ENCODE measurements at places on chromosomes 7 and 10.
A peak's percentile ranks its signal among the peaks of the same experiment; 100 is the strongest.

- no peak for DNase-seq
These were observed 65.6 kb upstream of the PDGFA start for GRCh38 chr7:585229-585711.

GRCh38 chr7:6460303-6460702 lies 12.5 kb upstream of the DAGLB start:
- DNase-seq, result no peak

- no peak for DNase-seq
These were observed 18.1 kb downstream of the BAZ1B start for GRCh38 chr7:73504017-73504416.

DNA sequence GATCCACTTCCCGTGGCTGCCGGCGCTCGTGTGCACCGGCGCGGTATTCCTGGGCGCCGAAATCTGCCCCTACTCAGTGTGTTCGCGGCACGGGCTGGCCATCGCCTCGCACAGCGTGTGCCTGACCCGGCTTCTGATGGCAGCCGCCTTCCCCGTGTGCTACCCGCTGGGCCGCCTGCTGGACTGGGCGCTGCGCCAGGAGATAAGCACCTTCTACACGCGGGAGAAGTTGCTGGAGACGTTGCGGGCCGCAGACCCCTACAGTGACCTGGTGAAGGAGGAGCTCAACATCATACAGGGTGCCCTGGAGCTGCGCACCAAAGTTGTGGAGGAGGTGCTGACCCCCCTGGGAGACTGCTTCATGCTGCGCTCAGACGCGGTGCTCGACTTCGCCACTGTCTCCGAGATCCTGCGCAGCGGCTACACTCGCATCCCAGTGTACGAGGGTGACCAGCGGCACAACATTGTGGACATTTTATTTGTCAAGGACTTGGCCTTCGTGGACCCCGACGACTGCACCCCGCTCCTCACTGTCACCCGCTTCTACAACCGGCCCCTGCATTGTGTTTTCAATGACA lies 1.3 kb downstream of the CNNM1 start:
- DNase-seq, result no peak

GRCh38 chr10:65891073-65891981 lies 1034.5 kb upstream of the LRRTM3 start:
- no peak for DNase-seq

- no peak for DNase-seq
These were observed 555.2 kb downstream of the REEP3 start for GRCh38 chr10:64076322-64076940.

GRCh38 chr10:71285180-71285545 lies 33.9 kb upstream of the SLC29A3 start:
- no peak for DNase-seq

DNA sequence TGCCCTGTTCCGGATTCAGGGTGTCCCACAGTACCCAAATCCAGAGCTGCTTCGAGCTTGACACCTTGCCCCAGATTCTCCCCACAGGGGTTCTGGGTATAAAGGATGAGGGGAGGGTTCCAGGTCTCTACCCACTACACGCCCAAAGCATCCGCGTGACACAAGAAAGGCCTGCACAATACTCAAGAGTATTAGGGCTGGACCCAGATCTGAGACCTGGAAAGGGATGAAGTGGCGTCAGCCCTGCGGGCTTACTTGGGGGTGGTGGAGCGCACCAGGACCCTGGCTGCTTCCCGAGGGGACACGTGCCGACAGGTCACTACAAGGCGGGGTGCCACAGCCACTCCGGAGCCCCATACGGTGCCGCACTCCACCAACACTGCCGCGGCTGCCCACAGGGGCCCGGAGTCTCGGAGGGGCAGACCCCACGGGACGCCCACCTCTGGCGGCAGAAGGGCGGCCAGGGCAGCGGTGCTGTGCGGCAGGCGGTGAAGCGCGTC lies 1.3 kb downstream of the TYSND1 start:
- DNase-seq, result no peak

DNA sequence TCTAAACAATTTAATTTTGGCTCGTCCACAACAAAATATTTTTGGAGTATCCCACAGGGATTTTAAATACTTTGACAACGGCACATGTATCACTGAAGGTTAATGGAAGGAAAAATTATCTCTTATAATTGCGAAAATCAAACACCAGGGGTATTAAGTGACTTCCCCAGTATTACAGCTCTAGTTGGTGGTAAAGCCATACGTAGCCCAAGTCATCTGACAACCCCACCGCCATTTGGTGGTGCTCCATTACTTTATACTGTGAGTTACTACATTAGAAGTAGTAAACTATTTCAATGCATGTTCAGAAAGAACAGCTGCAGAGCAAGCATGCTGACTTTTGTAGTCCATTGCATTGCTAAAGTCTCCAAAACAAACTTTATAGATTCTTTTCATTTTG lies 179.7 kb downstream of the HGF start:
- DNase-seq, result no peak

DNA sequence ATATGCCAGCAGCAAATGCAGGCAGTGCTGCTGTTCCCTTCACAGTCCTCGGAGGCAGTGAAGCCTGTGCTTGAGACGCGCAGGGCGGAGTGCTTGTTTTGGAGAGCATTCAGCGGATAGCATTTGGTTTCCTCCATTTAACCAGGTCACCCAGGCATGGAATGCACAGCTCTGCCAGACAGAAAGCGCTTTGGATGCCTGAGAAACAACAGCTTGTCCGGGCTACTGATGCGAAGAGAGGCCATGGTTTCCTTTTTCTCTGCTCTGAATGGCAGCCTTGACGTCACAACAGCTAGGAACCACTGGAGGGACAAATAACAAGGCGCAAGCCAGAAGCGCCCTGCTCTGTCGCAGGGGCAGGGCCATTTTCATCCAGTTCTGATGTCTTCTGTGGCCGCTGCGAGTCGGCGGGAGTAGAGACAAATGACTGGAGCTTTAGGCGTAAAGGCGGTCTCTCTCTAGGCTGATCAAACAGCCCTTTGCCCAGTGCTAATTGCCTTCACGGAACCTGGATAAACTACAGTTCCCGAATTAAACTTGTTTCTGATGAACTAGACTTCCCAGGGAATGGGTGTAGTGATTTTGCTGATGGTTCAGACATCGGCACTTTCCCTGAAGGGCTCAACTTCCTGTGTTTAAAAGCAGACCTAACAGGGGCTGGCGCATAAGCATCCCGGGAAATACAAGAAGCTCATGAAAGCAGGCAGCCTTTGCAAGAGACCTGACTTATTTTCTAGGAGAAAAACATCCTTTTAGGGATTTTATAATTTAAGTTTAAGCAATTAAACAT lies 187.6 kb upstream of the KLF14 start:
- DNase-seq, result no peak

GRCh38 chr10:119301397-119301796 lies 94.0 kb downstream of the GRK5 start:
- peak; percentile 28 for DNase-seq

DNA sequence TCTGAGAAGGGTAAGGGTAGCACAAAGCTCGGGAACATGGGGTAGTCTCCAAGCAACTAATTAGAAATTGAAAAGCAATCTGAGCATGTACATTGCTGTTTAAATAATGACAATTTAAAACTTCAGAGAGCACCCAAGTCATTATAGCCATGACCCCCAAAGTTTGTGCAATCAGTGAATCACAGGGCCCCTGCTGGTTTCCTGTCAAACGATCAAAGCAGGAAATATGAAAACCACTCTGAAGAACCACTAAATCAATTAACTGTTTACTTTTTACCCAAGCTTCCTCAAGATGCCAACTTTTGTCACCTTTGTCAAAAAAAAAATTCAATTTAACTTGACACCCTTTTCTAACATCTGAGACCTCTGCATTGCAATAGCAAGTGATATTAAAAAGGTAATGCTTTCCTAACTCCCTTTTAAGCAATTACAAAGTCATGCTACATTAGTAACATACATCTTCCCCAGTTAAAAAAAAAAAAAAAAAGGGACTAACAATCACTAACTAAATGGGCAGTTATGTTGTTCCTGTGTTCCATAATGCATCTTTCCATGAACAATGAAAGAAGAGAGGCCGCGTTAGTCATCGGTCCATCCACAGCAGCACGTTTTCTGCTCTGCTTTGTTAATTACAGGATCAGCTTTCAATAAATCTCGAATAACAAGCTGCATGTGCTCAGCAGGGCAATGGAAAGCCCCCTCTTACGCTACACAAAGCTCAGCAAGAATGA lies 80.6 kb downstream of the ETV1 start:
- no peak for DNase-seq

- no peak for DNase-seq
These were observed 187.2 kb upstream of the CXCL12 start for GRCh38 chr10:44572146-44572545.
